ENCODE measurements at places on chromosomes 2 and 18.
A peak's percentile ranks its signal among the peaks of the same experiment; 100 is the strongest.

DNA sequence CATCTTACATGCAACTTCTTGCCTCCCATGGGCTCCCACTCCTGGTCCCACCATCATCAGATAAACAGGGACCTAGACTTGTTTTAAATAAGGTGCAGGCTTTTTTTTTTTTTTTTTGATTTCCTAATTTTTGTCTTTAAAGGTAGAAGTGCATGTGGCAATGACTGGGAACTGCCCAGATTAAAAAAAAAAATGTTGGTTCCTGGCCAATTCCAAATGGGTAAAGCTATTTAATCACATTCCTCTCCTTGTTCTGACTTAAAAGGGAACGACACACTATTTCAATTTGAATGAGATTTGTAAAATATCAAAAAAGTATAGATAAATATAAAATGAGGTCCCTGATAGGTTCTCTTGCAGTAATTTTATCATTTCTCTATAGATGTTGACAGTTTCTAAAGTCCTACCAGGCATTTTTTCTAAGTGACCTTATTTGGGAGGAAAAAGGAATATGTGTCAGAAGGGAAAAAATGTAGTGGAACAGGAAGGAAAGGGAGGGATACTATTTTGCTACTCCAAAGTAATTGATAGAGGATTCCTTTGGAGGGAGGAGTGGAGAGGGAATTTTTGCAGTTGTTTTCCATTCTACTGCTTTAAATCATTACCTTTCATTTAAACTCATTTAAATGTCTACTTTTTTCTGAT lies 43.3 kb downstream of the DDX1 start:
- H3K4me3 ChIP-seq, result no peak overlapping the region
- no peak for DNase-seq
- peak overlapping the region; percentile 62 for H3K27ac ChIP-seq

GRCh38 chr2:215619989-215620388 lies 184.1 kb upstream of the FN1 start:
- no peak overlapping the region for H3K4me3 ChIP-seq
- H3K27me3 ChIP-seq, result peaks cover 49% of the 10 kb centered on the region
- H3K27ac ChIP-seq, result no peak overlapping the region
- DNase-seq, result no peak
- no peaks in the 10 kb centered on the region for H3K4me1 ChIP-seq

- no peak overlapping the region for H3K4me3 ChIP-seq
- DNase-seq, result no peak
- no peaks in the 10 kb centered on the region for H3K27me3 ChIP-seq
Observed at GRCh38 chr2:210157526-210157925, 13.7 kb downstream of the KANSL1L start.

GRCh38 chr2:55932843-55933242 lies 9.3 kb upstream of the EFEMP1 start:
- H3K27ac ChIP-seq, result no peak overlapping the region
- no peak for DNase-seq
- H3K27me3 ChIP-seq, result peaks cover 6% of the 10 kb centered on the region
- H3K4me3 ChIP-seq, result no peak overlapping the region
- peaks cover 2% of the 10 kb centered on the region for H3K4me1 ChIP-seq
- no peaks in the 10 kb centered on the region for H3K36me3 ChIP-seq

GRCh38 chr2:230794497-230794896 lies 70.2 kb upstream of the ITM2C start:
- peaks cover 43% of the 10 kb centered on the region for H3K36me3 ChIP-seq
- no peaks in the 10 kb centered on the region for H3K27me3 ChIP-seq
- H3K4me1 ChIP-seq, result peaks cover 34% of the 10 kb centered on the region
- H3K27ac ChIP-seq, result peak overlapping the region; percentile 93
- H3K4me3 ChIP-seq, result peak overlapping the region; percentile 66

GRCh38 chr2:231425291-231425810 lies 29.8 kb downstream of the B3GNT7 start:
- DNase-seq, result no peak
- no peaks in the 10 kb centered on the region for H3K4me1 ChIP-seq
- no peaks in the 10 kb centered on the region for H3K27me3 ChIP-seq
- no peak overlapping the region for H3K4me3 ChIP-seq

All from stimulated activated naive B cell treated with anti-CD40 and anti-IgM and Interleukin-4, amounts not matched to agents 10 μg/mL and 1 μg/mL and 100 μg/mL, for 72 hours (primary cell).